Calu3 (cell line): ENCODE measurements at places on chromosomes 2 and 18. TPM values are rescaled to one million over a fixed set of nuclear protein-coding genes. Genes with fewer than 3 reads are reported as not detected.

SCYGR4 gene
- total RNA-seq: 0.22 TPM in 1 of 2 replicates, not detected in the other

GRCh38 chr2:156589381-156590079 is 153.4 kb downstream of the GPD2 start:
- no peaks in the 10 kb centered on the region for H3K36me3 ChIP-seq
- no peak overlapping the region for H3K27ac ChIP-seq

GRCh38 chr2:60540074-60540473 is 13.4 kb downstream of the BCL11A start:
- H3K36me3 ChIP-seq: no peaks in the 10 kb centered on the region
- H3K27me3 ChIP-seq: peaks cover 58% of the 10 kb centered on the region
- H3K4me1 ChIP-seq: no peaks in the 10 kb centered on the region

DNA sequence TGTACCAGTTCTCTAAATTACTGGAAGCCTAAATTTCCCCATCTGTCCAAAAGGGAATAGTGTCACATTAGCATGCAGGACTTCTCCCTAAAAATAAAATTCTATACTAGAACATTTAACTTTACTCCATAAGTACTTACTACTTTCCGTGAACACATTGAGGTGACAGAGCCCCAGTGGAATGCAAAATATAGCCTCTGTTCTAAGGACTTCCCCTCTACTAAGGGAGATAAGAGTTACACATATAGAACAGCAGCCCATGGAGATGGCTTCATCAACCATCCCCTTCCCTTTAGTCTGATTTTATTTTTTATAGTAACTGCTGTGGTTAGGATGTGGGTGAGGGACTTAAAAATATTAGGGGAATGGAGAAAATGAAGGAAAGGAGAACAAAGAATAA is 68.9 kb upstream of the STPG4 start:
- H3K4me1 ChIP-seq: peaks cover 47% of the 10 kb centered on the region
- no peak overlapping the region for H3K27ac ChIP-seq
- no peaks in the 10 kb centered on the region for H3K27me3 ChIP-seq
- no peak for DNase-seq
- H3K36me3 ChIP-seq: peaks cover 4% of the 10 kb centered on the region

DNA sequence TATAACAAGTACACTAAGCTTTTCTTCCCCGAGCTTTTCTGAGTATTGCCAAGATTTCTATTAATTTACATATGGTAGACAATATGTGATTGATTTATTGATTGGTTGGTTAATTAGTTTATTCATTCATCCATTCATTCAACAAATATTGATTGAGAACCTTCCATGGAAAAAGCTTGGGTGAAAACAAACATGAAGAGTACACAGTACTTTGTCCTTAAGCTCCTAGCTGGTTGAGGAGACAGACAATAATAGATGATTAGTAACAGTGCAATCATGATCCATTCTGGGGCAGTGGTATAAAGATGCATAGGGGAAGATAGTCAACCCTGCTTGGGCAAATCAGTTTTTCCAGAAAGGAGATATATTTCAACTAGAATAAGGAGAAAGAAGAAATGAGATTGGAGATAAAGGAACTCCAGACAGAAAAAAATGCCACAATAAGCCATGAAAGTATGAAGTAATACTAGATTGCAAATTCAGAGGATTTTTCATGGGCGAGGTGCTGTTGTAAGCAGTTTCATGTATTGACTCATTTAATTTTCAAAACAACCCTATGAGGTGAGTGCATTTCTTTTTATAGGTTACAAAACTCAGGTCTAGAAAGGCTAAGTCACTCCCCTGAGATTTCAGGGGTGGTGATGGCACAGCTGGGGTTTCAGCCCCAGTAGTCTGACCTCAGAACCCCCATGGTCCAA is 129.5 kb downstream of the RND3 start:
- DNase-seq: no peak
- no peaks in the 10 kb centered on the region for H3K27me3 ChIP-seq
- no peak overlapping the region for H3K4me3 ChIP-seq
